Mucosa of gallbladder (tissue), 1 donor: ENCODE measurements at places on chromosomes 1 and 21. TPM values are rescaled to one million over a fixed set of nuclear protein-coding genes. Genes with fewer than 3 reads are reported as not detected.
A peak's percentile ranks its signal among the peaks of the same experiment; 100 is the strongest.

DNA sequence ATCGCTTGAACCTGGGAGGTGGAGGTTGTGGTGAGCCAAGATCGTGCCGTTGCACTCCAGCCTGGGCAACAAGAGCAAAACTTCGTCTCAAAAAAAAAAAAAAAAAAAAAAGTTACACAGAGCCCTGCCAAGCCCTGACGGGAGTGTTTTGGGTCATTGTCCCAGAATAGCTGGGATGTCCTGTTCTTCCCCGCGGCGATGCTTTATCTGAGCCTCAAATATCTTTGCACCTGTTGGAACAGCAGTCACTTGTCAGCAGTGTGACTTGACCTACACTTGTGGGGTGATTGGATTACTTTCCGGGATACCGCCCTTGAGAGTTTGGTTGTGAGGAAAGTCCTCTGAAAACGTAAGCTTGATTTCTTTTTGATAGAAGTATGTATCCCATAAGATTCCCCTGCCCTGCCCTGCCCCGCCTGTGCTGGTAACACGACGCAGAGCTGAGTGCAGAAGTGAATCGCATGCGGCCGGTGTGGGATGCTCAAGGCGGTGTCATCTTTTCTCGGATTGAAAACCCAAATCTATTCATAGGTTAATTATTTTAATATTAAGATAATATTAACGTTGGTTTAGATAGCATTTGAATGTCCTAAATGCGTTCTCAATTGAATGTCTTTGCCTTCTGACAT is 50.9 kb downstream of the PCNT start:
- DNase-seq = no peak

- DNase-seq = no peak
Observed at GRCh38 chr1:228334226-228334935, 72.3 kb downstream of the TRIM11 start.

DNA sequence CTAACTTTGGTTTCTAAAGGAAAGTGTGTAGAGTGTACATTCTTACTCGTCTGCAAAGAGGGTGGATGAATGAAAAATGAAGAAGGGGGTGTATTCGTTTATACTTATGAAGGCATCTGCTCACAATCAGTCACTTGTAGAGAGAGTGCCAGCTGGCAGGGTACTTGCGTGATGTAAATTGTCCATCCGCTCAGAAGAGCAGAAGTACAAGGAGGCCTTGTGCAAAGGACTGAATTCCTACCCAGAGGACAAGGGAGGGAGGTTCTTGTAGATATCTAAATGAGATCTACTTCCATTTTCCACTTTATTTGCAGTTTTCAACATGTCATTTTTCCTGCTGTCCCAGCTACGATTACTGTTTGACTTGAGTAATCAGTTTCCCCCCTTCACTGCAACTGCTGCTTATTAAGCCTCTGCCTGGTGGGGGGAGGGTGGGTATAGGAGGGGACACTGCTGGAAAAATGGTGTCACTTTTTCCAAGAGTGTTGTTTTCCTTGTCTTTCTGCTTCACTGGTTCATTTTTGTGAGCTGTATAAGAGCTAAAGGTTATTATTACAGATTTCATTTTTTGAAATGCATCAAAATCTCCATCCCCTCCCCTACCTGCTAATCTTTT is 67.3 kb downstream of the LAMC1 start:
- DNase-seq = peak; percentile 74

DNA sequence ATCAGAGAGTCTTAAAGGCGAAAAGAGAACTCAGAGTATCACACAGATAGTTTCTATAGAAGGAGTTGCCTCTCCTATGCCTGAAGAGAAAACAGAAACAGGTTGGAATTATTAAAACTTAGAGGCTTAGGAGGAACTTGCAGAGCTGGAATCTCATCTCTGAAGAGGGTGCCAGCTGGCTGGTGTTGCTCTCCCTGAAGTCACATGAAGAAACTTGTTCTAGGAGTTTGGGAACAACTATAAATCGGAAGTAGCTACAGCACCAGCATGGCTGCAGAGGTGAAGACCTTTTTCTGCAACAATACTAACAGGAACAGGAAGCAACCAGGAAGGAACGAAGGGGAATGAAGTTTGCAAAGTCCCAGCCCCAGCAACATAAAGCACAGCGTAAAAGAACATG is 35.8 kb downstream of the FMO3 start:
- no peak for DNase-seq

DNA sequence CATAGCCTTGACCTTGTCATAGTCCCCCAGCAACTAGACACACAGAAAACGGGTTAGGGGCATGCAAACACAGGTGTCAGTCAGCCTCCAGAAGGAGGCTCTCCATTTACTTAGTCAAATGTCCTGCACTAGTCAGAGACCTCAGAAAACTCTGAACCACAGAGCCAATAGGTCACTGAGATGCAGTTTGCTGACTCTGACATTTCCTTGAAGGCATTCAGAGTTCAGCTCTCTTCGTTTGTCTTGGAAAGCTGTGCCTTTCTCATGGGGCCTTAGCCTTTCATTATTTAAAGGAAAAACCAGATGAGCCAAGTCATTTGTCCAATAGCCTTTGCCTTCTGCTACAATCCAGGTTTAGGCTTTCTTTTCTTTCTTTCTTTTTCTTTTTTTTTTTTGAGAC is 3.5 kb downstream of the OLFML2B start:
- no peak for DNase-seq

- DNase-seq = no peak
Observed at GRCh38 chr21:38741092-38741949, 64.4 kb upstream of the ETS2 start.

- no peak for DNase-seq
Observed at GRCh38 chr1:41894808-41895483, 23.8 kb downstream of the HIVEP3 start.

DNA sequence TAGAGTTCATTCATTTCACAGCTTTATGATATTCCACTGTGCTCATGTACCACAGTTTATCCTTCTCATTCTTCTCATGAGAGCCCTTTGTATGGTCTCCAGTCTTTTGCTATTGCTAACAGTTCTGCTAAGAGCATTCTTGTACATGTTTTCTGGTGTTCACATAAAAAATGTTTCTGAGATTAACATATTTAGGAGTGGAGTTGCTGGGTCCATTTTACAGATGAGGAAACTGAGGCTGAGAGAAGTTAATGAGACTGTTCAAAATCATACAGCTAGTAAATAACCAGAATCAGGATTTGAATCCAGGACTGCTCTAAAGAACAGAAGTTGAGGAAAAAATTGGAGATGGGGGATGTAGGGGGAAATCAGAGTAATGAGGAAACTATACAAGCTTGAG is 28.8 kb upstream of the RGS16 start:
- no peak for DNase-seq

GRCh38 chr21:30057108-30057507 is 109.5 kb downstream of the CLDN17 start:
- no peak for DNase-seq

DNA sequence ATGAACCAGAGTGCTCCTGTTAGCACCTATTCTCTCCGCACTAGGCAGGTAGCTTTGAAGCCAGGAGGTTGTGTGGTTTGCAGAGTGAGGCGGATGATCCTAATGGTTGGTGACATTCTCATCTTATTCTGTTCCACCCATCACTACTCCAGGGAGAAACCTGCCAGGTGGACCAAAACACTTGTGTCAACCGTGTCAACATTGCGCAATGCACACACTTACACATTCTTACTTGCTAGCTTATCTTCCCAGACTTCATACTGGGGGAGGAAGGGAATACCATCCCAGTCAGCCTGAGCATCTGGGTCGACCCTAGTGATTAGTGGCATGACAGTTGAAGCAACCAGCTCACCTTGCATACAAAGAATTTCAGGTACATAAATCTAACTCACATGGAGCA is 236.9 kb downstream of the RPS6KC1 start:
- DNase-seq = no peak

GRCh38 chr1:235077571-235078479 is 50.8 kb downstream of the TOMM20 start:
- no peak for DNase-seq

DNA sequence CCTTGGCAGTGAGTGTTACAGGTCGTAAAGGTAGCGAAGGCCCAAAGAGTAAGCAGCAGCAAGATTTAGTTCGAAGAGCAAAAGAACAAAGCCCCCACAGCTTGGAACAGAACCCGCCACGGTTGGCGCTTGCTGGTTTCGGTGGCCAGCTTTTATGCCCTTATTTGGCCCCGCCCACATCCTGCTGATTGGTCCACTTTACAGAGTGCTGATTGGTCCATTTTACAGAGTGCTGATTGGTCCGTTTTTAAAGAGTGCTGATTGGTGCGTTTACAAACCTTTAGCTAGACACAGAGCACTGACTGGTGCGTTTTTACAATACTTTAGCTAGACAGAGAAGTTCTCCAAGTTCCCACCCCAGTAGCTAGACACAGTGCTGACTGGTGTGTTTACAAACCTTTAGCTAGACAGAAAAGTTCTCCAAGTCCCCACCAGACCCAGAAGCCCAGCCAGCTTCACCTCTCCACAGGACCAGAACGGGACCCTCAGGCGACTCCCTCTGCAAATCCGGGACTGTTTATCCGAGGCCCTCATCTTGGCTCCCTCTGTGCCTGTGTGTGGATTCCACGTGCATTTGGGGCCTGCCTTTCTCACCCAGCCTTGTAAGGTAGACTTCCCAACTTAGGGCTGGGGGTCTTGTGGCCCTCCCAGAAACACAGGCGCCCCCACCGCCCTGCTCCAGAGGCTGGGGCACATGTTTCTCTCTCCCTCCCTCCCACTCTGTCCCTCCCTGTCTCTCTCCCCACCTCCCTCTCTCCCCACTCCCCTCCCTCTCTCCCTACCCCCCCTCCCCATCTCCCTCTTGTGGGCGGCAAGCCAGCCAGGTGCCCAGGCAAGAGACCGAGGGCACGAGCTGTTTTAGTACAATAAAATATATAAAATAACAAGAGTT is 12.6 kb downstream of the FTCD start:
- DNase-seq = no peak

DNA sequence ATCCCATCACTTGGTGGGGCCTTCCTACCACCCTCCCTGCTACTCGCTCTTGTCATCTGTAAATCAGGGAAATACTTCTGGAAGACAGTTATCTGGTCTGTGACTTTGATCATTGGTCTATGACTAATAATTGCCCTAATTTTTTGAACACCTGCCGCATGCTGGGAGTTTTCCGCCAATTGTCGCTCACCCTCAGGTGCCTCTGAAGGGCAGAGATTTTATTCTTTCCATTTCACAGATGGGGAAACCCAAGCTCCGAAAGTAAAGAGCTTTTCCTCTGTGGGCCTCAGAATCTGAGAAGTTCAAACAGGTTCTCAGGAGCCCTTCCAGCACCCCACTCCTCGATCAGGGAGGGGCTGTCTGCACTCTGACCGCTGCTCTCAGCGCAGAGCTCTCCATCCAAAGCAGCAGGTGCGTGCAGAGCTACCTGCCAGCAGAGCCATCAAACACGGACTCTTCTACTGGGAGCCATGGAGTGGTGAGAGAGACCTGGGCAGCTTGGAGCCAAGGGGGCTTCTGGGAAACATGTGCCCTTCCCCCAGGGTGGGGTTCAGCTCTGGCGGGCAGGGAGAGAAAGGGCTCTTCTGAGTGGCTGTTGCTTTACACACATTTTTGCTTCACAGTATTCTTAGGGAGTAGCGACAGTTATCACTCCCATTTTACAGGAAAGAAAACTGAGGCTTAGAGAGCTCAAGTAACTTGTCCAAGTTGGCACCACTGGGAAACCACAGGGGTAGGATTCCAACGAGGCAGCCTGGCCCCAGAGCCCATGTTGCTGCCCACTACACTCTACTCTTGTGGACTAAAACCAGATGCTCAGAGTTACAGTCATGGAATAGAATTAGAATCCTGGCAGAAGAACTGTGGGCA is 5.8 kb upstream of the RUNX3 start:
- DNase-seq = no peak

GRCh38 chr1:59308839-59309238 is 11.9 kb downstream of the FGGY start:
- no peak for DNase-seq

DNA sequence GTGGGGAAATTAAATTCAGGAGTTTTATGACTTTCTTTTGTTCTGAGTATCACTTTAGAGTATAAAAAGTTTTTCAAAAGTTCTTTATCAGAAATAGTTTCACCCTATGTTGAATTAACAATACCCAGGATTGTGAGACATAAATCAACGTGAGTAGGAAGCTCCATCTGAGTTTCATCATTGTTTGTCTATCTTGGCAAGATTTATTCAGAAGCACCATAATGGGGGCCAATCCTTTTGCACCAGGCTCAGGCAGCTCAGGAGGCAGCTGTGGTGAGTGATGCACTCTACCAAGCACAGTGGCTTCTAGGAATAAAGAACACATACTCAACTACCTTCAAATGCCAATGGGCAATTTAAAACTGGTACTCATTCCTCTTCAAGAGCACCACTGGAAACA is 12.0 kb downstream of the CREG1 start:
- DNase-seq = no peak

DNA sequence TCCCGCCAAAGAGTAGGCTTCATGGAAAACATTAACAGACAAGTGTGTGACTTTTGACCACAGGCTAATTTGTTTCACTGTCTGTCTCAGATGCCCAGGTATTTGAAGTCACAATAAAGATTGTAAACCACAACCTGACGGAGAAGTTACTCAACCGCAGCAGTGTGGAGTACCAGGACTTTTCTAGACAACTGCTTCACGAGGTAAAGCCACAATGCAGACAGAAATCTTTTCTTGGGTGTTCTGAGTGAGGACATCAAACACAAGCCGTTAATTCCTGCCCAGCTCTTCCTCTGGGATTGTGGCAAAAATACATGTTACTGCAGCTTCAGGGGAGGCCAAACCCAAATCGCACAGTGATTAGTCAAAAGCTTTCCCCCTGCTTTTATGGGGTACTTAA is 31.0 kb downstream of the UMODL1 start:
- DNase-seq = no peak

DNA sequence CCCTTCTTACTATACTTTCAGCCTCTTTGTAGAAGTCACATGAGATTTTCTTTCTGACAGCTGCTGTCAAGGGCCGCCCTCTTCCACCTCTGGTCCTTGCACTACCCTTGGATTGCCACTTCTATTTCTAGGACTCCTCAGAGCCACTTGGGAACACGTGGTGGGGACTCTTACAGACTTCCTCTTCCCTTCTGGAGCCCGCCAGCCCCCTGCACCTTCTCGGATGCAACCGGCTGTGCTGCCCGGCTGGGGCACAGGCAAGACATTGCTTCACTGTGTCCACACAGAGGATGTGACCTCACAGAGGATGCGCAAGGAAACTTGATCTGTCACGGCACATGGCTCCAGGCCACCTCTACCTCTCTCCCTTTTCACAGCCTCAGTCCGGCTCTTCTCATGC is 2.4 kb upstream of the IKBKE start:
- DNase-seq = peak; percentile 34

DNA sequence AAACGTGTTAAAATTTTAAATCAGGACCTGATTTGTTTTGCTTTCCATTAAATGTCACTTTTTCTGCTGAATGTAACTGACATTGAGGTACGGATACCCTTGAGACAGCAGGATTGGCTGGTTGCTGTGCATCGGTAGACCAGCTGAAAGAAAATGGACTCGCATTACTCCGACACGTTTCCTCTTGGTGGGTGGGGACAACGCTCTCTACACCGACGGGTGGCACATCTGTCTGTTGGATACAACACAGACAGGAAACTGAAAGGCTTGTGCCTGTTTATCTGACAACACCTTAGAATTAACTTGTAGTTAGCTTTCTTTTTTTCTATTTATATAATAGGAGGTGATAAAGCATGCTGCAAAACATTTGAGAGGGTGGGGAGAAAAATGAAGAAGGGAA is 19.4 kb downstream of the PRPF38A start:
- DNase-seq = peak; percentile 12

The MXRA8 gene
- 73.1 TPM for total RNA-seq

The RGS8 gene
- 0.03 TPM for total RNA-seq

The TCHHL1 gene
- total RNA-seq = not detected

The UTP25 gene
- 5.0 TPM for total RNA-seq

The SYCP1 gene
- not detected for total RNA-seq

The KIF21B gene
- total RNA-seq = 4.9 TPM

The MYBPH gene
- total RNA-seq = not detected
